Thyroid gland (tissue), 4 donors: ENCODE measurements at places on chromosomes 3 and 15.

DNA sequence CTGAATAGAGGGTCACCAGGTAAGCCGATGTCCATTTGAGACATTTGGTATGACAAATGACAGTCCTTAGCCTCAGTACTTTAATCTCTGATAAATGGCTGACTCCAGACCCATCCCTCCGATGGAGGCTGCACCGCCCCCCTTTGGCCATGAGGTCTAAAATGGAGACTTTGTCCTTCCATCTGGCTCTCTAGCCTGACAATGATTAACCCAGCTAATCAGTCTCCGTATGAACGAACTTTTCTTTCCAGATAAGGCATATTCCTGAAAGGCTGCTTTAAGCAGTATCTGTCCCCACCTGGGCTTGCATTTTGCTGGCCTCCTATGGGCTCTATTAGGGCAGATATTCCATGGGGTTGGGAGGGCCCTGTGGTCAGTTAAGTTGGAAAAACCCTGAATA is 10.8 kb upstream of the MYZAP start:
- H3K27ac ChIP-seq, result no peak overlapping the region
- H3K4me3 ChIP-seq, result no peak overlapping the region
- H3K4me1 ChIP-seq, result no peaks in the 10 kb centered on the region
- no peak for DNase-seq

- H3K27ac ChIP-seq, result no peak overlapping the region
- H3K4me1 ChIP-seq, result peaks cover 16% of the 10 kb centered on the region
- H3K4me3 ChIP-seq, result no peak overlapping the region
- no peak for DNase-seq
- H3K36me3 ChIP-seq, result no peaks in the 10 kb centered on the region
Measured at GRCh38 chr3:128263118-128263517, 109.8 kb downstream of the EEFSEC start.

- no peak overlapping the region for H3K27ac ChIP-seq
- no peaks in the 10 kb centered on the region for H3K4me1 ChIP-seq
- H3K36me3 ChIP-seq, result no peaks in the 10 kb centered on the region
- no peak overlapping the region for H3K4me3 ChIP-seq
Measured at GRCh38 chr3:165523801-165524200, 313.4 kb downstream of the BCHE start.

- no peaks in the 10 kb centered on the region for H3K27me3 ChIP-seq
- no peak for DNase-seq
- H3K36me3 ChIP-seq, result no peaks in the 10 kb centered on the region
Measured at GRCh38 chr15:70490838-70491155, 272.6 kb downstream of the UACA start.

GRCh38 chr3:124634210-124635168 is 95.8 kb upstream of the UMPS start:
- no peak overlapping the region for H3K27ac ChIP-seq
- H3K4me3 ChIP-seq, result no peak overlapping the region
- H3K36me3 ChIP-seq, result no peaks in the 10 kb centered on the region
- no peaks in the 10 kb centered on the region for H3K27me3 ChIP-seq

- H3K27me3 ChIP-seq, result no peaks in the 10 kb centered on the region
- H3K36me3 ChIP-seq, result no peaks in the 10 kb centered on the region
- no peaks in the 10 kb centered on the region for H3K4me1 ChIP-seq
- no peak for DNase-seq
- no peak overlapping the region for H3K4me3 ChIP-seq
- no peak overlapping the region for H3K27ac ChIP-seq
Measured at GRCh38 chr3:112407888-112408702, 75.1 kb downstream of the CD200 start.

DNA sequence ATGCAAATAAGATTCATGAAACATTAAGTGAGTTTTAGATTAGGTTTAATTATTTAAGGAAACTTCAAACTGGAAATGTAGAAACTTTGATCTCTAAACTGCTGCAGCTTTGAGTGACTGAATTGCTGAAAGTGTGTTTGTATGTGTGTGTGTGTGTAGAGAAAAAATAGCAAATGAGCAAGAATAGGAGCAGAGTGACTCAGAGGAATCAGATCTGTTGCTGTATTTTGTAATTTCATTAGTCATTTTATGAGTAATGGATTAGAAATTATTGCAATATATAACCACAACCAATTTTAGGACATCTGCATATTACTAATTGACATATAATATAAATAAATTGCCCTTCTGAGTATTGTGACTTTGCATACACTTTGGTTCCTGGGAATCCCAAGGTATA is 52.8 kb upstream of the SLC9A9 start:
- no peaks in the 10 kb centered on the region for H3K36me3 ChIP-seq
- no peak overlapping the region for H3K4me3 ChIP-seq
- no peaks in the 10 kb centered on the region for H3K27me3 ChIP-seq
- H3K27ac ChIP-seq, result no peak overlapping the region

- peaks cover 21% of the 10 kb centered on the region for H3K36me3 ChIP-seq
- H3K4me3 ChIP-seq, result no peak overlapping the region
- DNase-seq, result no peak
- H3K27me3 ChIP-seq, result no peaks in the 10 kb centered on the region
Measured at GRCh38 chr3:97917813-97918536, 54.3 kb downstream of the RIOX2 start.

- H3K36me3 ChIP-seq, result peaks cover 34% of the 10 kb centered on the region
- H3K27ac ChIP-seq, result peak overlapping the region; percentile 96
- peak; percentile 23 for DNase-seq
Measured at GRCh38 chr3:9808345-9809037, 1.6 kb upstream of the TTLL3 start.

GRCh38 chr3:52441772-52442332 is 3.1 kb downstream of the SEMA3G start:
- no peaks in the 10 kb centered on the region for H3K27me3 ChIP-seq
- no peak for DNase-seq
- H3K36me3 ChIP-seq, result no peaks in the 10 kb centered on the region
- H3K27ac ChIP-seq, result no peak overlapping the region
- H3K4me3 ChIP-seq, result no peak overlapping the region

DNA sequence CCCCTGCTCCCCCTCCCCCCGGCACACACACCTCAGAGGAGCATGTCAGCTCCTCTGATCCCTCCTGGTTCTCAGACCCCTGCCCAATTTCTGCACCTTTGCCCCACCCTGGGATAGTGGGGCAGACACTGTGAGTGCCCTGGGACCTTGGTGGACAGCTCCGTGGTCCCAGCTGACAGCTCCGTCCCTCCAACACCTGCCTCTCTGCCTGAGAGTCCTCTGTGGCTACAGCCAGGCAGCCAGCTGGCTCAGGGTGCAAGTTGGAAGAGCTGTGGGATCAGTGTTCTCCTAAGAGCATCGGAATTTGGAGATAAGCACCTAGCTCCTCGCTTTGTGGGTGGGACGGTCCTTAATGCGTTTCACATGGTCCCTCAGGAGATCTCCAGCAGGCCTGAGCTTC is 43.7 kb upstream of the PGPEP1L start:
- DNase-seq, result no peak
- H3K36me3 ChIP-seq, result no peaks in the 10 kb centered on the region
- H3K4me1 ChIP-seq, result no peaks in the 10 kb centered on the region
- H3K27ac ChIP-seq, result no peak overlapping the region
- no peaks in the 10 kb centered on the region for H3K27me3 ChIP-seq

DNA sequence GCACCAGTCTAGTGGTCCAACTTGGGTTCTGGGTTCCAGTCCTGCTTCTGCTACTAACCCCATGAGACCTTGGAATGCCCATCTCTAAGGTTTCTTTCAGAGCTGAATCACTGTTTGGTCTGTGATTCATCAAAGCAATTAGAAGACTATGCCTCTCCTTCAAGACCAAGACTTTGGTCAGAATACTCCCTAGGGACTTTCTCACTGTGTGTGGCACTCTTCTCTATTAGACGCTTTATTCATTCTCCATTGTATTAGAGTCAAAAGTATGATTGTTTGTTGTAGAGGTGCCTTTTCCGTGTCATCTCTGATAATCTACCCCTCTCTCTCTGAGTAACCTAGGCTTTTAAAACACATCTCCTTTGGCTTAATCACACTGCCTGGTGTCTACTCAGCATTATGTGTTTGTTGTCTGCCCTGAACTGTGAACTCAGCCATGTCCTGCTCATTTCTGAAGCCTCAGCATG is 90.5 kb downstream of the LPP start:
- no peak for DNase-seq
- H3K27me3 ChIP-seq, result no peaks in the 10 kb centered on the region
- peaks cover 4% of the 10 kb centered on the region for H3K4me1 ChIP-seq
- no peaks in the 10 kb centered on the region for H3K36me3 ChIP-seq
- no peak overlapping the region for H3K27ac ChIP-seq

DNA sequence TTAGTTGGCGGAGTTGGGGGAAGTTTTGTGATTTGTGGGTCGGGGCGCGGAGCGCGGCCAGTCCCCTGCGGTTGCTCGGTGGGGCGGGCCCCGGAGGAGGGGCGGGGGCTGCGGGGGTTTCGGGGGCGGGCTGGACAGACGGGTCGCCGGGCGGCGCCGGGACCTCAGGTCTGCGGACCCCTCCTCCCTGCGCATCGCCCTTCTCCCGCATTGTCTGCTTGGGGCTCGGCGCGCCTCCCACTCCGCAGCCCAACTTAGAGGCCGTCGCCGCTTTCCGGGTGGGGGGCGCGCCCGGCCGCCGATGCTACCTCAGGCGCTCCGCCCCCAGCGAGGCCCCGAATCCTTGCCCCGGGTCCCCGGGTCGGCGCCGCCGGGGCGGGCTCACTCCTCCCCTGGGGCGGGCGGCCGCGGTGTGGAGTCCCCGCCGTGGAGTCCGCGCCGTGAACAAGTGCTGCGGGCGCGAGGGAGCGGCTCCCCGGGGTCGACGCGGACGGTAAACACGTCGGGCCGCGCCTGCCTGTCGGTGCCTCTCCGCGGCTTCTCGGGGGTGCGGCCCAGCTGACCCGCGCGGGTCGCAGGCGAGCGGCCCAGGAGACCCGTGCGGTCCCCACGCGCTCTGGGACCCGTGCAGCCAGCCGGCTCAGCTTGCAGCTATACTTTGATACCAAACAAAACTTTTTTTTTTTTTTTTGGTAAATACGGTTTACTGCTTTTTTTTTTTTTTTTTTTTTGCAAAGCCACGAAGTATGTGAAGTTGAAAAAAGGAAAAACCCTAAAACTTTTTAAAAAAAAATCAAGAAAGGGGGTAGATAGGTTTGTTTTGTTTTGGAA is 624 bp downstream of the AKAP13 start:
- peak overlapping the region; percentile 93 for H3K27ac ChIP-seq
- DNase-seq, result peak; percentile 66
- H3K4me3 ChIP-seq, result peak overlapping the region; percentile 90

DNA sequence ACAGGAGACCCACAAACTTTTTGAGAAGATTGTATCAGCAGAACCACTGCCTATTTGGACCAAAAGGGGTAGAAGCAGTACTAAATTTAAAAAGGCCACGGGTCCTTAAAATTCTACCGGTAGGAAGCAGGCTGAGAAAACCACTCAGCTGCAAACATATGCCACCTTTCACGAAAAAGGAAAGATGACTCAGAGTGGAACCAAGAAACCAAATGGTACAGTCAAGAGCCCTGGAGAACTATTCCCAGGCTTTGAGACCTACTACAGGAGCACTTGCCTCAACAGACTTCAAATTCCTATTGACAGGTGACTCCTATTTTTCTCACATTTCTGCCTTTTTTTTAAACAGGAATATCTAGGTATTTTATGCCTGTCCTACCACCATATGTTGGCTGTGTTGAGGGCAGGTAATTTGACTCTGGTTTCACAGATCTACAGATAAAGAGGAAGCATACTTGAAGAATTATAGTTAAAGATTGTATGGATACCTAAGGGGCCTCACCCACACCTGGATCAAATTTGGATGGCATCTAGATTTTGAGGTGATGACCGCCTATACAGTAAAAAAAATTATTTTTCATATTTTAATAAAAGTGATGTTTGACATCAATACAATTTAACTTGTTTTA is 10.1 kb downstream of the GOLIM4 start:
- H3K36me3 ChIP-seq, result no peaks in the 10 kb centered on the region
- no peak for DNase-seq
- no peaks in the 10 kb centered on the region for H3K4me1 ChIP-seq
- H3K4me3 ChIP-seq, result no peak overlapping the region

GRCh38 chr3:151976211-151977050 is 103.0 kb downstream of the SUCNR1 start:
- H3K27ac ChIP-seq, result no peak overlapping the region
- no peaks in the 10 kb centered on the region for H3K36me3 ChIP-seq
- H3K4me1 ChIP-seq, result no peaks in the 10 kb centered on the region
- no peak for DNase-seq
- no peak overlapping the region for H3K4me3 ChIP-seq
- no peaks in the 10 kb centered on the region for H3K27me3 ChIP-seq

- no peak overlapping the region for H3K27ac ChIP-seq
- DNase-seq, result no peak
- H3K4me1 ChIP-seq, result no peaks in the 10 kb centered on the region
- no peak overlapping the region for H3K4me3 ChIP-seq
- no peaks in the 10 kb centered on the region for H3K27me3 ChIP-seq
Measured at GRCh38 chr3:45244356-45244755, 18.3 kb upstream of the TMEM158 start.

DNA sequence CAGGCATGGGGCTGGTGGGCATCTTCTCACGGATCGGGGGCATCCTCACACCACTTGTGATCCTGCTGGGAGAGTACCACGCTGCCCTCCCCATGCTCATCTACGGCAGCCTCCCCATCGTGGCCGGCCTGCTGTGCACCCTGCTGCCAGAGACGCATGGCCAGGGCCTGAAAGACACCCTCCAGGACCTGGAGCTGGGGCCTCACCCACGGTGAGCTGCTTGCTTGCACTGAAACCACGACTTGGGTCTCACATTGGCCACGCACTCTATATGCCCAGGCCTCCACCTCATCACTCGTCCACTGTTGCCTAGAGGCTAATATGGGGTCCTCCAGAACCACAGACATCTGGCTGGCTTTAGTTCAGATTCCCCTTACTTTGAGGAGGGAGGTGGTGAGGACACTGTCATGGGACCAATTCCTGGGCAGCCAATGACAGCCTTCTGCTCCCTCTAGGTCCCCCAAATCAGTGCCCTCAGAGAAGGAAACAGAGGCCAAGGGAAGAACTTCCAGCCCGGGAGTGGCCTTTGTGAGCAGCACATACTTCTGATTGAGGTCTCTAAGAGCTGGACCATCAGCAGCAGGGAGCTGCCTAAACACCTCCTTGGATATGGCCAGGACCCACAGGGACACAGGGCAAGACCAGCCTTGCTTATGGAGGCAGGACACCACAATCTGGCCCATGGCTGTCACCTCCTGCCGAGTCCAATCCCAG is 5.0 kb upstream of the SLC22A14 start:
- H3K4me3 ChIP-seq, result no peak overlapping the region
- H3K27ac ChIP-seq, result no peak overlapping the region
- H3K4me1 ChIP-seq, result no peaks in the 10 kb centered on the region
- DNase-seq, result no peak
- no peaks in the 10 kb centered on the region for H3K27me3 ChIP-seq

DNA sequence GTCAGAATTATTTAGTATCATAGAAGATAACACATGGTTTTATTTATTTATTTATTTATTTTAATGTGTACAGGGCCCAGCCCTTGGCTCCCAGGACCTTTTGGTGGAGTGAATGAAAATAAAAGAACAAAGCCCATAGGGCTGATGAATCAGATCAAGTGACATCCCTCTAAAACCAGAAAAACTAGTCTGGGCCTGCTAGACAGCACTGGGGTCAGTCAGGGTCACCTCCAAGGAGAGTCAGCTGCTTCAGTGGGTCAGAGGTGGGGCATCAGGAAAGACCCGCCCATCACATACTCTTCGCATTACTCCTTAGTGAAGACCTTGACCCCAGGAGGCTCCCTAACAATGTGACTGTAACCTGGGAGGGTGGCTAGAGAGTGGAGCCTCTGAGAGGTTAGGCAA is 12.8 kb downstream of the PPCDC start:
- H3K27me3 ChIP-seq, result no peaks in the 10 kb centered on the region
- H3K4me3 ChIP-seq, result no peak overlapping the region
- H3K4me1 ChIP-seq, result peaks cover 7% of the 10 kb centered on the region
- H3K27ac ChIP-seq, result no peak overlapping the region
- DNase-seq, result peak; percentile 38

- H3K27ac ChIP-seq, result no peak overlapping the region
- H3K27me3 ChIP-seq, result no peaks in the 10 kb centered on the region
- no peaks in the 10 kb centered on the region for H3K4me1 ChIP-seq
- H3K36me3 ChIP-seq, result no peaks in the 10 kb centered on the region
Measured at GRCh38 chr15:35752134-35752466, 206.1 kb upstream of the DPH6 start.
